ENCODE measurements at places on chromosomes 2 and 18.

DNA sequence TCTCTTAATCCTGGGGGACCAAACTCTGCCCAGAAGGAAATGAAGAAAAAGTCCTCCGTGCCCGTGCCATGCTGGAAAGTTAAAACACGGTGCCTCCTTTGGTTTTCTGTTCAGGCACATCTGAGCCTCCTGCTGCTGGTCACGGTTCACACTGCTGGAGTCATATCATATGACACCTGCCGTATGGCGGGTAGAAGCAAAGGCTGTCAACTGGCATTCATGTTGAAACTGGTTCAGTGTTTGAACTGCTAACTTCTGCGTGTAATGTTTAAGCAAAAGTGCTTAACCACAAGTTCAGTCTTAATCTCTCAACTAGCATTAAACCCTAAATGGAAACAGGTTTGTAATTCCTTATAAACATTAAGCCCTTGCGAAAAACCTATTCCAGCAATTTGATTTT lies 3.1 kb downstream of the STK39 start:
- no peak for DNase-seq

- DNase-seq: no peak
These were observed 110.2 kb downstream of the OLA1 start for GRCh38 chr2:174138161-174138560.

- no peak for DNase-seq
These were observed 176.5 kb upstream of the DCC start for GRCh38 chr18:52163478-52163877.

DNA sequence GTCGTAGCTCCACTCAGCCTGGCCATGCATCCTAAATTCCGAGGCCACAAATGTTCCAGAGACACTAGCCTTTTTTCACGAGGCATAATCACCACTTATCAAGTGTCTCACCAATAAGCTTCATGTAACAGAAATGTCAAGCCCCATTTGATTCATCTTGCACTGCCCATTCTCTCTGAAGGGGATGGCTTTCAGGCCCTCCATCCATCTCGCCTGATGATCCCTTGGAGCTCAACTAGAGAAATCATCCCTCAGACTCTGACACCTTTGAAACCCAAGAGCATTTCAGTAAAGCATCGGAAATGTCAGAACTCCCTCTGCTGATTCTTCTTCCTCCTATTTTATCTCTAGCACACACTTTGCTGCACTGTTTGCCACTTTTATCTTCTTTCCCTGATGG lies 91.7 kb downstream of the DCC start:
- no peak for DNase-seq

DNA sequence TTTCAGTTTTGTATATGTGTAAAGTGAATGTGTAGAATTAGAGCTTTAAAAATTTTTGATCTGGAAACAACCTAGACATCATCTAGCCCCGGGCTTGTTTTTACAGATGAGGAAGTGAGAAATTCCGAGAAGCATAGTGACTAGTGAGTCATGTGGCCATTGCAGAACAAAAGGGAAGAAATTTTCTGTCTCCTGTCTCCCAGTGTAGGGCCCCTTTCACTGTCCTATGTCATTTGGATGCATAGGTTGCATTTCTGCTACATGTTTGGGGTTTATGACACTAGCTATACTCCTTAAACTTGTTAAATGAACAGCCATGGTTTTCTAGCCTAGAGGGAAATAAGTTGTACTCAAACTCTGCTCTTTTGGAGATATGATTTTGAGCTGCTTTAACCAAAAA lies 84.6 kb downstream of the PLCL1 start:
- no peak for DNase-seq

- DNase-seq: no peak
These were observed 35.1 kb downstream of the FAM117B start for GRCh38 chr2:202669841-202670240.

DNA sequence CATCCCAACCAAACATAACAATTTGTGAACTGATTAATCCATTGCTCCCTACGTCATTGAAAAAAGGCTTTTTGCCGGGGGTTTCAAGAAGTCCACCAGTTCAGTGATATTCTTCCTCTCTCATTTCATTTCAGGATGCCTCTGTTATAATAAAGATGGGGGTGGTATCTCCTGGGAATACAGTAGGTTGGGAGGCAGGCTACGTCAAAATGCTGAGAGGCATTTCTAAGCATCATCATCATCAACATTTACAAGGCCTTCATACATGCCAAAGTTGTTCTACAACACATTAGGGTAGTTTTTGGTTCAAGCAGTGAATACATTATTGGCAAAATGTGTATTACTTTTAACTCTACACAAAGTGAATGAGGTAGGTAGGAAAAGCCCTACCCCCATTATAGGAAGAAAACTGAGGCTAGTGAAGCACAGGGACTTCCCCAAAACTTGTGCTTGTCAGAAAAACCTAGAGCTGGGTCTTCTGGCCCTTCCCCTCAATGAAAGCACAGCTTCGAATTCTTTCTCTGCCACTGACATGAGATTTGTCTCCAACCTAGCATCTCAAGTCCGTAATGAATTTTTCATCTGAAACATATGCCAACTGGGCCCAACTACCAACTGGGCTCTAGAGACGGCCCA lies 11.3 kb downstream of the OSR1 start:
- no peak for DNase-seq

DNA sequence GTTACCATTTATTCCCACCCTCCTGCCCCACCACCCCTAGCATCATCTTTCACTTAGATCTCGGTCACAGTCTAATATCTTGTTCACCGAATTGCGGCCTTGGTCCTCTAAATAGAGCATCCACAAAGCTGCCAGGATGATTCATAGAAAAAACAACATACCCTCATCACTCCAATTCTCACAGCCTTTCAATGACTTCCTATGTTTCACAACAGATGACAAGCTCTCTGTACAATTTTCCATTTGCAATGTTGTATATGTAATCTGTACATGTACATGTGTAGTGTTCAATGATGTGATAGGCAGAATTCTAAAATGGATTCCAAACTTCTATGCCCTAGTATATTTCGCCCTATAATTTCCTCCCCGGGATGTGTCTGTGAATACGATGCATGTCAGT lies 675.6 kb upstream of the CELF4 start:
- DNase-seq: no peak

GRCh38 chr18:75137346-75137877 lies 71.5 kb downstream of the PTGR3 start:
- no peak for DNase-seq

DNA sequence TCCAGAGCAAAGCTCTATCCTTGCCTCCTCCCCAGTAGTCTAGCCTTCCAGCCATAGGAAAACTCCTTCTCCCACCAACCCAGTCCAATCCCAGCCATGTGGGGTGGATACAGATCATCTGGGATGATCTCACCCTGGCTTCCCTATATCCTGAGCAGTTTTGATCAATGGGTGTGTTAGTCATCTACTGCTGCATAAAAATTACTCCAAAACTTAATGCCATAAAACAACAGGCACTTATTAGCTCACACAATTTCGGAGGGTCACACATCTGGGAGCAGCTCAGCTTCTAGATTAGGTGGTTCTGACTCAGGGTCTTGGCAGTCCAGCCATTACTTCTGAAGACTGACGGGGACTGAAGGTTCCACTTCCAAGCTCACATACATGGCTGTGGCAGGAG lies 190.4 kb downstream of the SPP2 start:
- no peak for DNase-seq

DNA sequence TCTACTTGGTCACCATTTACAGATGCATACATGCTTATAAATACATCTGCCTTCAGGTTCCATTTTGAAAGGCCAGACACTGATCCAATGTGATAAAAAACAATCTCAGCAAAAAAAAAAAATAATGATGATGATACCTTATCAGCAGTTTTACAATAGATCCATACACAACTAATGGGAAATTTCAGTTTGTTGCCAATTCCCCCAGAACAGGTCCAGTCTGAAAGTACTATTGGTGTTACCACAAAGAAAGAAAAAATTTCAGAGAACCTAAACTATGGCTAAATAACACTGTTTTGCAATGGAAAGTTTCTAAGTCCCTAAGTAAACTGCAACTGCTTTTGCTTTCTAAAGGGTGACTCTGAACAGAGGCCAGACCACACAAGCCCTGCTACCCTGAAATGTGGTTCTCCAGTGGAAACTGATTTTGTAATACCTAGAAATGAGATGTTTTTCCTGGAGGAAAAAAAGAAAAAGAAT lies 54.1 kb downstream of the LPIN2 start:
- no peak for DNase-seq

DNA sequence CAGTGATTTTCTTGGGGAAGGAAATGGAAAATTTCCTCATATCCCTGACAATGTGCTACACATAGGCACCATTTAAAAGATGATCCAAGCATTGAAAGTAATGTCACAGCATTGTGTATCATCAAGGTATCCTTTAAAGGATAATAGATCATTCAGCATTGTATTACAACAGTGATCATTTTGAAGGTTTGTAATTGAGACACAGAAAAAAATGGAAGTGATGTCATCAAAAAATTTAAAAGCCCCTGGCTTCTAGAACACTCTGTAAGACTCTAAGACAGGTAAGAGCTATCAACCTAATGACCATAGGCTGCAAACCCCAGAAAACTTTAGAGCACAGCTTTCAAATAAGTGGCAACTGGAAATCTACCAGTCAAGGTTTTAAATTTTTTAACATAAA lies 271.4 kb downstream of the ETAA1 start:
- DNase-seq: no peak

DNA sequence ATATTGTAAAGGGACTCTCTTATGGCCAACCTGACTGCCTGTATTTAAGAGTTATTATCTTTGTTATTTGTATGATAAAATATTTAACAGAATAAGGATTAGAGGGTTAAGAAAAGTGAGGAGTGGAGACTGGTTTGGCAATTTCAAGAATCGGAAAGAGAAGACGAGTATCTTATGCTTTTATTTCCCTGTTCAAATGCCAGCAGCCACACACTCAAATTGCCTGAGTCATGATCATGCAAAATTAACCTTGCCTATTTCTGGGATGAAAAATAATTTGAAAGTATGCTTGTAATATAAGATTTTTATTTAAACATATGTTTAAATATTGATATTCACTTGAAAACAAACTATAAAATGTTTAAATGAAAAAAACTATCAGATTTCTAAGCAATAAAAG lies 188.6 kb downstream of the CD226 start:
- DNase-seq: no peak

GRCh38 chr2:210461401-210461800 lies 15.2 kb downstream of the LANCL1 start:
- DNase-seq: no peak

DNA sequence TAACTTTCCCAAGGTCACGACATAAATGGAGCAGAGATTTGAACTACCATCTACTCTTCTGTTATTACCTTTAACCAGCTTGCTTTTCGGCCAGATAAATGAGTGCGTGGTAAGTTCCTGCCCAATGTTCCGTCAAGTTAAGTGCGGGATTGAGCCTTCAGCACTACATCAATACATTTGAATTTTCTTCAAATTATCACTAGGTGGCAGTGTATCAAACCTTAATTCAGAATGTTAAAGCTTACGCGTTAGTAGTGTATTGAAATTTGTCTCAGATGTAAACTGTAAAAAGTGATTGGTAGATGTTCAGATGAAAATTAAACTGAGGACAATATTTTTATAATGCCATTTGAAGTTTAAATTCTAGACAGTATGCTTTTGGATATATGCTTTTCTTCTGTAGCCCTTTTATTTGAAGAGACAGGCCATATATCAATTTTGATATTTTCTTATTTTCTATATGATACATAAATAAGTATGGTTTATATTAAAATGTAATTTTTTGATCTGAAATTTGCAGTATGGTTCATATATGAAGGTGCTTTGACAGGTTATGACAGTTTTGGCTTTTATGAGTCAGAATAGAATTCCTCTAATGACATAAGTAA lies 681.3 kb downstream of the ADCYAP1 start:
- DNase-seq: no peak

DNA sequence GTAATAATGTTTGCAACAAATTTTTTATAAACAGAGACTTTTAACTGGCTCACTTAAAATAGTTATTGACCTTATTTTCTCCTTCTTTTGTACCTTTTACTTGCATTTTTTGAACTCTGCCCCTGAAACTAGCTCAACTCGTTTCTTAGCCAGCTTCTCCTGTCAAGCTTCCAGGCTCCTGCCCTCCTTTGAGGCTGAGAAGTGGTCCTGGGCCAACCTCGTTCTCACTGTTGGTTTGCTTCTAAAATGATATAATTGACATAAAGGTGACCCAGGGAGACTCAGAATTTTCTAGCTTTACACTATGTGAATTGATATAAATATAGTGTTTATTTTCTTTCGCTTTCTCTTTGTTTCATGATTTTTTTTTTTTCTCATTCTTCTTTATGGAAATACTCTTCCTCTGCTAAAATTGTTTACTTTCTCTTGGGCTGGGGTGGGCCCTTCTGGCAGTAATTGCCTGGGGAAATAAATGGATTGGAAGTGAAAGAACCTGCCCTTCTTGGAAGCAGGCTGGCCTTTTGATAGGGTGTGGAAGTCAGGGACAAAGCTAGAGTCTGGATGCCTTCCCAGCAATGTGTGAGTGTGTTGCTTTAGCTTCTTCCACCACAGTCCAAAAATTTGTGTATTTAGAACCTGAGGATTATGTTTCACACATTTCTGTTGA lies 30.7 kb downstream of the GPD2 start:
- DNase-seq: no peak

GRCh38 chr2:58926112-58926511 lies 685.0 kb upstream of the FANCL start:
- DNase-seq: no peak

All from omental fat pad (tissue), 4 donors.